ENCODE measurements at places on chromosomes 5 and 9.
A peak's percentile ranks its signal among the peaks of the same experiment; 100 is the strongest.

- DNase-seq = no peak
Measured at GRCh38 chr5:76580981-76581380, 42.2 kb downstream of the F2RL2 start.

- no peak for DNase-seq
Measured at GRCh38 chr9:24616863-24617262, 71.2 kb upstream of the IZUMO3 start.

DNA sequence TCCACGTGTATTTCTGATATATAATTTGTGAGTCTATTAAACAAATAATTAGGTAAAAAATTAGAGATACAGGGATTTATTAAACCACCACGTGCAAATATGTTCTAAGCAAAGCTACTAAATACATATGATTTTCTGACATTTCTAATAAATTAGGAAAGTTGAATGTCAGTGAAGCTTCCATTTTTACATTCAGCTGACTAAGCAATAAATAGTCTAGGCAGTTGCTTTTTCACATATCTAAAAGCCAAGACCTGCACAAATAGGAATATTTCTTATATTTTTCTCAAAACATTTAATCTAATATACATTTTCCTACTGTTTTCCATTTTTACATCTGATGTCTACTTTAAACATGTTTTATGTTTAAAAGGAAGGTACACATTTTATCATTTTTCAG lies 322.6 kb upstream of the EFNA5 start:
- DNase-seq = no peak

DNA sequence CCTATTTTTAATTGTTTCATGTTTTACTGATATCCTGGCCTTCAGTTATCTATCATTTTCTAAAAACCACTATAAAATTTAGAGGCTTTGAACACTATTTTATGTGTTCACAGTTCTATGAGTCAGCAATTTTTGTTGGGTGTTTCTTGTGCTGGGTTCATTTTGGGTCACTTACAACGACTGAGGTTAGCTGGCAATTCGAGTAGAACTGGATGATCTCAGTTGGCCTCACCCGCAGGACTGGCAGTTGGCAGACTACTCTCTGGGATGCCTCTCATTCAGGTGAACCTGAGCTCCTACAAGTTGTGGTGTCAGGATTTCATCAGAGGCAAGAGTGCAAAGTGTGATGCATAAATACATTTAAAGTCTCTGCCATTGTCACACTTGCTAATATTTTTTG lies 151.0 kb upstream of the PAPPA start:
- no peak for DNase-seq

DNA sequence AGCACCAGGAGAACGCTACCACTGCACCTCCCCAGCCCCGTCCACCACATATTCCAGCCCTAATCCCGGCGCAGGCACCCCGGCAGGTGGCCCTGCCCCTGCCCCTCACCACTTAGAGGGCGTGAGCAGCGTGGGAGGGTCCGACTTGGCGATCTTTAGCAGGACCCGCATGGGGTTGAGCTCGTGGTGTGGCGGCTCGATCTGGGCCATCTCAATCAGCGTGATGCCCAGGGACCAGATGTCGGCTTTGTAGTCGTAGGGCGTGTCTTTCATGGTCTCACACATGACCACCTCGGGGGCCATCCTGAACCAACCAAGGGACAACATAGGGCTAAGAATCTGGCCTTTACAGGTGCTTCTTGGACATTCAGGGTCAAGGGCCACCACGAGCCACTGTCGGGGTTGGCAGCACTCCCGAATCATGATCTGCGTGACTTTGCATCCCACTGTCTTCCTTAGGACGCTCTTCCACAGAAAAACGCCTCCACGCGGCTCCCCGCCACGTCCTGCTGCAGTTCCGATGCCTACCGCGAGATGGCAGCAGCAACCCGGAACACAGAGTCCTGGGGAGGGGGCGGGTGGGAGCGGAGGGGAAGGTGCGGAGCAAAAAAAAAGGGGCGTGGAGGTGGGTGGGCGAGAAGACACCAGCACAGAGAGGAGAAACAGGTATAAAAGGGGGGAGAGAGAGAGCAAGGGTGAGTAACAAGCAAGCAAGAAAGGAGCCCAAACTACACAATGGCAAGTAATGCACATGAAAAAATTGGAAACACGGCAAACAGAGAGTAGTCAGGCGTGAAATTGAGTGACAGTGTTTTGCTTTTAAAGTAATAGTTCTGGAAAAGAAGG lies 81.3 kb downstream of the STK10 start:
- peak; percentile 82 for DNase-seq

GRCh38 chr9:112445196-112445595 lies 41.4 kb upstream of the KIAA1958 start:
- no peak for DNase-seq

DNA sequence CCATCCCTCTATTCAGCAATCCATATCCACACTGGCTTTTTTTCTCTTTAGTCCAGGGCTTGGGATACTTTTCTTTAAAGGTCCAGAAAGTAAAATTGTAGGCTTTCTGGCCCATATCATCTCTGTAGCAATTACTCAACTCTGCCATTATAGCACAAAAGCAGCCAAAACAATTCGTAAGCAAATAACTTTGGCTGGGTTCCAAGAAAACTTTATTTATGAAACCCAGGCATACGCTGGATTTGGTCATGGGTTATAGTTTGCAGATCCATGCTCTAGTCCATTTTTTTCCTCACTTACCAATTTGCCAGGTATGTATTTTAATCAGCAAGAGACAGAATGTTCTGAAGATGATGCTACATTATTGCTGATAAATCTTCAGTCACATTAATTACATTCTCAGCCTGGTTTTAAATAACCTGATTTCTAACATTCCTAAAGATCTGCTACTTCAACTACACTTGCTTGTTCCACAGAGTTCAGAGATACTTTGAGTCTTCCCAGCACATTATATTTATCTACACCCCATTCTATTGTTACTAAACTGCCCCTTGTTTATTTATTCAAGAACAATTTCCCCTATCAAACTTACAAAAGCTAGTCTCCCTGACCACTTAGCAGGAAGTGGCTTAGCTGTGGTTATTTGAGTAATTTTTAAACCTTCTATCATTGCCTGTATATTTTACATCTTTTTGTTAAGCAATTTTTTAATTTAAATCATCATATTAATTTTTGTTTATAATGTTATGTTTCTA lies 161.0 kb downstream of the ISL1 start:
- no peak for DNase-seq

DNA sequence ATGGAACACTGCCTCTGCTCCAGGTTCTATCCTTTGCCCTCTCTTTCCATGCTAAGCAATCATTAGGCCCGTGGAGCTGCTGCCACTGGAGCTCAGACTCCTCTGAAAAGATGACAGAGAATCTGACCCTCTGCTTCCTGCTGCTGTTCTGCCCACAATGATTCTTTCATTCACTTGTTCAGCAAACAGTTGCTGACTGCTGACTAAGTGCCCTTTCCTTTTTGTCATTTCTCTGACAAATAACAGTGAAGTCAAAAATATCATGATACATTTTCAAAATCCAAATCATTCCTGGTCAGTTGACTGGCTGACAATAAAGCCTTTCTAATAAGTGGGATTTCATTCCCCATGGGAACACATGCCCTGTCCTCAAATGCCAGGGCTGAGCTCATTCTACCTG lies 110.1 kb downstream of the SIL1 start:
- DNase-seq = no peak

GRCh38 chr9:74379718-74380117 lies 117.4 kb upstream of the RORB start:
- DNase-seq = no peak

GRCh38 chr5:111993242-111993641 lies 236.2 kb upstream of the NREP start:
- DNase-seq = no peak

DNA sequence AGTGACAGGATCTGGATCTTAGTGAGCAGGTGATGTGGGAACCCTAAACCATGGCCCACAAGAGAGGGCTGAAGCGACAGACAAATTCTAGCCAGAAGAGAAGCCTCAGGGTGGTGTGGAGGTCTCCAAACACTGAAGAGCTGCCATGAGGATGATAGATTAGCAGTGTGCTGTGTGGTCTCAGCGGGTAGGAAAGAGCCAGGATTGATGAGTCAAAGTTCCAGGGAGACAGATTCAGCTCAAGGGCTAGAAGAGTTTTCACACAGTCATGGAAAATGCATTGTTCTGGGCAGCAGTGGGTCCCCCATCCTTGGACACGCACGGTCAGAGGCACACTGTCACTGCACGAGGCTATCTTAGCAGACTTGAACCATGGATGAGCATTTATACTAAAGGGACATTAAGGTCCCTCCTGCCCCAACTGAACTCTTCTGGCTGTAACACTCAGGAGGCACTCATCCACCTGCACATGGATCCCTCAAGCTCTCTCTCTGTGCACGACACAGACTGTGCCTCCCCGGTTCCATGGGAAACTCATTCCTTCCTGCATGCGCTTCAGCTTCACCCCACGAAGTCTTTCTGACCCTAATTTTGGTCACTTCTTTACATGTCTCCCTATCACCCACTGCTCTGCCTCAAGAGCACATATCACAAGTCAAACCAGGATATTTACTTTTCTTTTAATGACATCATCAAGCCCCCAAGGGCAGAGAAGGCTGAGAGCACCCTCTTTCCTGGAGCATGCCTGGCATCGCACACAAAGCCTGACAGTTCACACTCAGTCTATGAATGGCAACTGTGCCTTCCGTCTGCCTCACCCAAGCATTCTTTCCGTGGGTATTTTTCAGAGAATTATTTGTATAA lies 84.8 kb downstream of the TLE1 start:
- DNase-seq = no peak

DNA sequence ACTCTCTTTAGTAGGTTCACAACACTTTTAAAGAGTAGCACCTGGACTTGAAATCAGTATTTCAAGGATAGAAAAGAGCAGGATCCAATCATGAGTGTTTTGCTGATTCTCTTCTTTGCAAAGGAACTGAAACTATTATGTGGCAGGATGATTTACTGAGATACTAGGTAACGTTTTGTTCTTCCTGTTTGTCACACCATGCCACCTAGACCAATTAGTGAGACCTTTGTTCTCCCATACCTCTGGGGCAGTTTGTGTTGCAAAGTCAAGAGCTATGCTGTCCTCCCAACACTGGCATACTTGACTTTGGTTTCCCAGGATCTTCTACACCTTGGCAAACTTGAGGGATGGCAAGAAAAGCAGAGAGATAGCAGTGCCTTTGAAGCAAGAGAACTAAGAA lies 43.4 kb downstream of the PPP1R2B start:
- DNase-seq = no peak

DNA sequence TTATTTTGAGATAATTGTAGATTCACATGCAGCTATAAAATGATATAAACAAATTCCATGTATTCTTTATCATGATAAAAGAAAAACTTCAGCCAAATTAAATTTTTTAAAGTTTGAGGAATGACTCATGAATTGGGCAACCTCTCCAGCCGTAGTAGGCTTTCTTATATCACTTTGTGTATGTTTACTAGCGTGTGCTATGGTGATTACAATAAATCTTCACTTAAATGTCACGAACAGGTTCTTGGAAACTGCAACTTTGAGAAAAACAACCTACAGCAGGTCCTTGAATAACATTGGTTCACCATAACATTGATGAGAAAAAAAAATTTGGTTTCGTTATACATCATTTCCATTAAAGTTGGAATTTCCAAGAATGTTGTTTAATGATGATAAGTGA lies 730.9 kb upstream of the TYRP1 start:
- no peak for DNase-seq

DNA sequence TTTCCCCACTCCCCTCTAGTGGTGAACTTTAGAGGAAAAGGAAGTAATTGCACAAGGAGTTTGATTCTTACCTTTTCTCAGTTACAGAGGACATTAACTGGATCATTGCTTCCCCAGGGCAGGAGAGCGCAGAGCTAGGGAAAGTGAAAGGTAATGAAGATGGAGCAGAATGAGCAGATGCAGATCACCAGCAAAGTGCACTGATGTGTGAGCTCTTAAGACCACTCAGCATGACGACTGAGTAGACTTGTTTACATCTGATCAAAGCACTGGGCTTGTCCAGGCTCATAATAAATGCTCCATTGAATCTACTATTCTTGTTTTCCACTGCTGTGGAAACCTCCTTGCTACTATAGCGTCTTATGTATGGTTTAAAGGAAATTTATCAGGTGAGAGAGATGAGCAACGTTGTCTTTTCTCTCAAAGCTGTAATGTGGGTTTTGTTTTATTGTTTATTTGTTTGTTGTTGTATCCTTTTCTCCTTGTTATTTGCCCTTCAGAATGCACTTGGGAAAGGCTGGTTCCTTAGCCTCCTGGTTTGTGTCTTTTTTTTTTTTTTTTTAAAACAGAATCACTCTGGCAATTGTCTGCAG lies 25.3 kb downstream of the SLC22A5 start:
- no peak for DNase-seq

- no peak for DNase-seq
Measured at GRCh38 chr9:124886866-124887492, 25.0 kb downstream of the ARPC5L start.

DNA sequence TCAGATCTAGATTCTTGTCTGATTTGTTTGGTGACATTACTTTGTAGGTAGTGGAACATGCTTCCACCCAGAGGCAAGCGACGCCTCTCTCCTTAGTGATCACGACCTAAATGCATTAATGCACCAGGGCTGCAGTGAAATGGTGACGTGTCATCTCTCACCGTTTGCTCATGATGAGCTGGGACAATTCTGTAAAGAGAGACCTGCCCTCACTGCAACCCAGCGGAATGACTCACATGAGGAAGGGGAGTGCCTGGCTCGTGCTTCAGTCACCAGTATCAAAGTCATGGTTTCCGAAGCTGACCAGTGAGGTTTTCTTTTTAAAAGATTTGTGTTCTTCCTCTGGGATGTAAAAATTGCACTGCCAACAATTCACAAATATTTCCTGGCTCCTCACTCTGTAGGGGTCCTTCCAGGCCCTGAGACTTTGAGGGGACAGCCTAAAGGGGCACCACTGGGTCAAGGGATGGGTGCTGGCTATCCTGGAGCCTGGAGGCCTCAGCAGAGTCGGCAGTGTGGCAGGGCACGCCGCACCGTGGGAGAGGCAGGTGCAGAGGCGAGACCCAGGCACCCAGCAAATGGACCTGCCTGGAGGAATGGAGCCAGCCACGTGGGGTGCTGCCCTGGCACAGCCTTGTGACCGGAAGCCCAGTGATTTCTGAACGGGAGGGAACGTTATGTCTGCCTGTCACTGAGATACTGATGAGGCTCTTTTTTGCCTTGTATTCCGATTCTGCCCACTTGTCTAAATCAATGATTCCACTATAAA lies 17.3 kb downstream of the QSOX2 start:
- DNase-seq = no peak

DNA sequence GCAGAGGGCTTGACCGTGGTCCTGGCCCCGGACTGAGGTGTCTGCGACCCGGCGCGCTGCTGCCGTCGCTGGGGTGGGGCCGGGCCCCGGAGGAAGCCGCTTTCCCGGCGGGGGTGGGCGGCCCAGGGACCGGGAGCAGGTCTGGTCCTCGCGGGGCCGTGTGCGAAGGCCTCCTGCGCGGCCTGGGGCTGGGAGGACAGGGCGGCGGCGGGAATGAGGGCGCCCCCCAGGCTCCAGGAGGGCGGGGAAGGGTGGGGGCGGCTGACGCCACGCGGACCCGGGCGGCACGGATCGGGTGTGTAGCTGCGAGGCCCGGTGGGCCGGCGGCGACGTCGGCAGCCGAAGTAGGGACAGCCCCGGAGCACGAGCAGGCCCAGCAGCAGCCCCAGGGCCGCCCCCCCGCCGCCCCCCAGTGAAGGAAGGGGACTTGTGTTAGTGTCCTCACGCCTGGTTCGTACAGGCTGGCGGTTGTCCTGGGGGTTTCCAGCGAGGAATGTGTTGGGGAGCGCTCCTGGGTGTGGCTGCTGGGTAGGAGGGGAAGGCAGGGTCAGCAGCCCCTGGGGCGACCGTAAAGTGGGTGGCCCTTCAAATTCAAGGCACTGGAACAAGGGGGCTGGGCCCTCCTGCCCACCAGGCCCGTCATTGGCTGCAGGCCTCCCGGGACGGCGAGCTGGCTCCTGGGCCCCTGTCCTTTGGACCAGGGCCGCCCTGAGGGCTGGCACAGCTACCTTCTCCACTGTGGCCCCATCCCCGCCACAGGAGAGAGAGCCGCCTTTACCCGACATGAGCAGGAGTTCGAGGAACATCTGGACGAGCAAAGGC lies 597 bp upstream of the TMEM250 start:
- no peak for DNase-seq
